Ovary (tissue), 10 donors: ENCODE measurements at places on chromosomes 6 and 20. TPM values are rescaled to one million over a fixed set of nuclear protein-coding genes. Genes with fewer than 3 reads are reported as not detected.

PTK6 gene
- polyA plus RNA-seq: 0.08 TPM

- H3K27me3 ChIP-seq: no peaks in the 10 kb centered on the region
- H3K27ac ChIP-seq: no peak overlapping the region
- no peak overlapping the region for H3K4me3 ChIP-seq
- H3K36me3 ChIP-seq: no peaks in the 10 kb centered on the region
- H3K4me1 ChIP-seq: peaks cover under 1% of the 10 kb centered on the region
Measured at GRCh38 chr20:50865591-50865990, 65.6 kb downstream of the ADNP start.

GRCh38 chr6:155014670-155015300 is 19.7 kb downstream of the TIAM2 start:
- DNase-seq: no peak
- H3K27ac ChIP-seq: no peak overlapping the region

GABRR2 gene
- 0.70 TPM for polyA plus RNA-seq

- H3K4me1 ChIP-seq: peaks cover 6% of the 10 kb centered on the region
- DNase-seq: no peak
- H3K27me3 ChIP-seq: no peaks in the 10 kb centered on the region
- H3K36me3 ChIP-seq: no peaks in the 10 kb centered on the region
Measured at GRCh38 chr6:44481760-44482159, 94.3 kb downstream of the CDC5L start.

GRCh38 chr6:81751388-81752083 is 945 bp downstream of the TENT5A start:
- peak overlapping the region; percentile 91 for H3K4me3 ChIP-seq
- no peaks in the 10 kb centered on the region for H3K36me3 ChIP-seq
- H3K27me3 ChIP-seq: no peaks in the 10 kb centered on the region
- DNase-seq: peak; percentile 77
- H3K27ac ChIP-seq: peak overlapping the region; percentile 93

SLC44A4 gene
- 1.8 TPM for polyA plus RNA-seq

GRCh38 chr6:131914967-131915751 is 36.0 kb downstream of the CCN2 start:
- H3K36me3 ChIP-seq: no peaks in the 10 kb centered on the region
- no peak overlapping the region for H3K4me3 ChIP-seq
- no peaks in the 10 kb centered on the region for H3K4me1 ChIP-seq
- no peaks in the 10 kb centered on the region for H3K27me3 ChIP-seq
- peak; percentile 63 for DNase-seq
- no peak overlapping the region for H3K27ac ChIP-seq

DNA sequence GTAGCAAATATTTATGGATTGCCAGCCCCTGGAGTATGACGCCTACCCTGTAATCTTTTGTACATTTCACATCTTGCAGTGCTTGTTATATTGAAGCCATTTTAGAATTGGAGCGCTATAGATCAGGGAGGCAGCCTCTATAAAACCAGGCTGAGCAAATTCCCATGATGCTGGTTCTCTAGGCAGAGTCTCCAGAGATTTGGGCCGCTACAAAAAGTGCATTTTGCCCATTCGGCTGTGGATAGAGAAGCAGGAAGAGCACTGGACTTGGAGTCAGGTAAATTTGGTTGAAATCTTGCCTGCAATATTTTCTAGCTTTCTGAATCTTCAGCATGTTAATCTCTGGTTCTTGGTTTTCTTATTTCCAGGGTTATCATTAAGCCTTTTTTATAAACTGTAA is 2.0 kb downstream of the YWHAB start:
- no peaks in the 10 kb centered on the region for H3K36me3 ChIP-seq
- peaks cover 2% of the 10 kb centered on the region for H3K4me1 ChIP-seq
- no peak overlapping the region for H3K27ac ChIP-seq
- H3K27me3 ChIP-seq: no peaks in the 10 kb centered on the region
- no peak for DNase-seq

TOX2 gene
- 4.0 TPM for polyA plus RNA-seq

MAP7 gene
- polyA plus RNA-seq: 1.2 TPM

GRCh38 chr20:31570735-31571617 is 34.1 kb upstream of the ID1 start:
- H3K27me3 ChIP-seq: no peaks in the 10 kb centered on the region
- H3K36me3 ChIP-seq: no peaks in the 10 kb centered on the region
- H3K4me3 ChIP-seq: no peak overlapping the region
- peak; percentile 61 for DNase-seq
- H3K4me1 ChIP-seq: peaks cover 3% of the 10 kb centered on the region
- no peak overlapping the region for H3K27ac ChIP-seq

IYD gene
- not detected for polyA plus RNA-seq

- H3K27me3 ChIP-seq: no peaks in the 10 kb centered on the region
- H3K27ac ChIP-seq: peak overlapping the region; percentile 27
- no peaks in the 10 kb centered on the region for H3K36me3 ChIP-seq
- peak; percentile 74 for DNase-seq
- peak overlapping the region; percentile 21 for H3K4me3 ChIP-seq
Measured at GRCh38 chr6:13733178-13733887, 21.7 kb upstream of the RANBP9 start.

NOL7 gene
- polyA plus RNA-seq: 67.5 TPM

DNA sequence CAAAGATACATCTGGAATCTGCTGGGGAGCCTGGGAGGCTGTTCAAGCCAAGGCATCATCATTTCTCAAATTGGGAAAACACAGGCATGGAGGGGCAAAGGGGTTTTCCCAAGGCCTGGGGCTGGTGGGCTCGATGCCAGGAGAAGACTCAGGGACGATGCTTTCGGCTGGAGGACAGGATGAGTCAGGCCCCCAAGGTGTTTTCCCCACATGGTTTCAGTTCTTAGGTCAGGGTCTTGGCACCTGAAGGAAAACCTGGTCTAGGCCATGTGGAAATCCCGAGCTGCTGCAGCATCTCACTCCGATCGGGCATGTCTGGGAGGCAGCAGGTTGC is 348.1 kb downstream of the CDC5L start:
- no peak for DNase-seq
- H3K27me3 ChIP-seq: no peaks in the 10 kb centered on the region
- no peaks in the 10 kb centered on the region for H3K4me1 ChIP-seq
- no peaks in the 10 kb centered on the region for H3K36me3 ChIP-seq
- no peak overlapping the region for H3K4me3 ChIP-seq

IMPG1 gene
- not detected for polyA plus RNA-seq

GRCh38 chr20:61734733-61735502 is 330.8 kb downstream of the TAF4 start:
- DNase-seq: no peak
- H3K27me3 ChIP-seq: no peaks in the 10 kb centered on the region
- H3K27ac ChIP-seq: no peak overlapping the region
- no peaks in the 10 kb centered on the region for H3K4me1 ChIP-seq

GRCh38 chr6:113338644-113339043 is 518.5 kb upstream of the MARCKS start:
- DNase-seq: no peak
- H3K27ac ChIP-seq: no peak overlapping the region
- no peaks in the 10 kb centered on the region for H3K4me1 ChIP-seq
- no peak overlapping the region for H3K4me3 ChIP-seq
- no peaks in the 10 kb centered on the region for H3K36me3 ChIP-seq
- no peaks in the 10 kb centered on the region for H3K27me3 ChIP-seq

DNA sequence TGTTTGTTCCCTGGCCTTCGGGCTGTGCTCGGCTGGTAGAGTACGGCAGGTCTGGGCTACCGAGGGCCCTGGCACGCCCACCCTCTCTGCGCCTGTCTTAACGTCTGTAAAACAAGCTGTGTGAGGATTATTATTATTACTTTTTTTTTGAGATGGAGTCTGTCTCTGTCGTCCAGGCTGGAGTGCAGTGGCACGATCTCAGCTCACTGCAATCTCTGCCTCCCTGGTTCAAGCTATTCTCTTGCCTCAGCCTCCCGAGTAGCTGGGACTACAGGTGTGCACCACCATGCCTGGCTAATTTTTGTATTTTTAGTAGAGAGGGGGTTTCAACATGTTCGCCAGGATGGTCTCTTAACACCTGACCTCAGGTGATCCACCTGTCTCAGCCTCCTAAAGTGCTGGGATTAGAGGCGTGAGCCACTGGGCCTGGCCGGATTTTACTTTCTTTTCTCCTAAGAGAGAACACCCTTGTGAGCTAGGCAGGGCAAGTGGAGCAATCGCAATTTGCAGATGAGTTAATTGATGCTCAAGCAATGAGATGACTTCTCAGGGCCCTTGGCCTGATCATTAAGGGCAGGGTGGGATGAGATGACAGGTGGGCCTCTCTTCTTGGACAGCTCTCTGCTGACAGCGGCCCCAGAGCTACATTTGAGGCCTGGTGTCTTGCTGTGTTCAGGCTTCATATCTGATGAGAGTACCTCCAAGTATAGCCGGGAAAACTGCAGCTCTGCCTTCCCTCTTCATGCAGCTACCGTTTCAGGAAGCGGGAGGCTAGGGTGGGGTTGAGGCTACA is 859 bp upstream of the SMIM29 start:
- H3K4me3 ChIP-seq: peak overlapping the region; percentile 81
- H3K27ac ChIP-seq: peak overlapping the region; percentile 30
- H3K27me3 ChIP-seq: no peaks in the 10 kb centered on the region
- H3K4me1 ChIP-seq: peaks cover 4% of the 10 kb centered on the region
- no peak for DNase-seq

DNA sequence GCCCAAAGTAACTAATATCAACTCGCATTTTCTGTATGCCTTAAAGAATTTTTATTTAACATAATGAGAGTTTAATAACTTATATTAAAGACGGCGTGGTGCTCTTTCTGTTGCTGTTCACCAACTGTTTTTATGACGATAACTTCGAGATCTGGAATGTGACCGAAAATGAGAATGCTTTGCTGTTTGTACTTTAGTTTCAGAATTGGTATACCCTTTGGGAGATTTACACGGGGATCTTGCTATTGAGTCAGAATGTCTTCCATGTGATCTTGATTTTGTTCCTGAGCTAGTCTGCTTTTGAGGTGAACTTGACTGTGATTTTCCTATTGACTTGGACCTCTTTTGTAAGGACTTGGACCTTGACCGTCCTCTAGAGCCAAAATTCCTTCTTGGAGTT is 17.9 kb downstream of the PNRC1 start:
- no peaks in the 10 kb centered on the region for H3K36me3 ChIP-seq
- no peak for DNase-seq
- no peaks in the 10 kb centered on the region for H3K4me1 ChIP-seq
- no peak overlapping the region for H3K27ac ChIP-seq

ATP6V1G2 gene
- polyA plus RNA-seq: 3.0 TPM

BPIFA1 gene
- polyA plus RNA-seq: not detected

GRCh38 chr20:39516964-39517363 is 554.8 kb downstream of the DHX35 start:
- H3K4me1 ChIP-seq: no peaks in the 10 kb centered on the region
- no peaks in the 10 kb centered on the region for H3K27me3 ChIP-seq
- no peak overlapping the region for H3K4me3 ChIP-seq
- DNase-seq: no peak

DNA sequence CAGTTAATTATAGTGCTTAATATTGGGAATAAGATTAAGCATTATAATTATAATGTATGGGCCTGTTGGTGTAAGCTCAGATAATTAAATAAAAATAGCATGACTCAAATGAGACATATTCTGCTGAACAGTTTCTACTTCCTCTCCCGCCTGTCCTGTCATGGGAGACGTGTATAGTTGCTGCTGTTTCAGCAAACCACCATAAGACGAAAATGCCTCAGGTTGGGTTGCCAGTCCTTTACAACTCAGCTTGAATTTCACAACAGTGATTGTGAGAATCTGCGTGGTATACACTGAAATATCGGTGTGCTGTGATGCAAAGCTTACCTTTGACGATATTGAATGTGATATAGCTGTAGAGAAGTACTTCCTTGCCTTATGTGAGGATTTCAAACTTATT is 99.5 kb downstream of the POPDC3 start:
- no peak for DNase-seq
- no peaks in the 10 kb centered on the region for H3K27me3 ChIP-seq
- H3K36me3 ChIP-seq: no peaks in the 10 kb centered on the region
- H3K4me1 ChIP-seq: no peaks in the 10 kb centered on the region
- no peak overlapping the region for H3K27ac ChIP-seq

- no peak overlapping the region for H3K4me3 ChIP-seq
Measured at GRCh38 chr6:9745476-9745875, 669.4 kb downstream of the TFAP2A start.

GRCh38 chr6:3926150-3926482 is 76.9 kb downstream of the FAM50B start:
- H3K4me3 ChIP-seq: no peak overlapping the region
- DNase-seq: no peak
- H3K4me1 ChIP-seq: peaks cover 2% of the 10 kb centered on the region
- no peaks in the 10 kb centered on the region for H3K27me3 ChIP-seq
- H3K36me3 ChIP-seq: no peaks in the 10 kb centered on the region

DNA sequence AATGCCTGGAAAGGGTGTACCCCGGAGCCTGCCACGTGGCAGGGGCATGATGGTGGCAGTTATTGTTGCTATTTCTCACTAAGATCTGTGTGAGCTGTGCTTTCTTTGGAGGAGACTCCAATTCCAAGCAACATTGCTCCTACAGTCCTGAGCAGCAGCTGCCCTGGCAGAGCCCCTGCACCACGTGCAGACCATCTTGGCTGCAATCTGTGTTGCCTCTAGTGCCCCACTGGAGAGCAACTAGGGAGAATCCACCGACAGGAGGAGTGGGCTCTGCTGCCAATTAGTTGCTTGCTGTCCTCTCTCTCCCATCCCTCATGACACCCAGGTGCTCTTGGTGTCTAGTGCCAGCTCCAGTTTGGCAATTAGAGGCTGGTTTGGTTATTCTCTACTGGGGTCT is 116.0 kb downstream of the PXDC1 start:
- H3K4me1 ChIP-seq: no peaks in the 10 kb centered on the region
- H3K27ac ChIP-seq: no peak overlapping the region
- no peaks in the 10 kb centered on the region for H3K36me3 ChIP-seq
- H3K4me3 ChIP-seq: no peak overlapping the region

DNA sequence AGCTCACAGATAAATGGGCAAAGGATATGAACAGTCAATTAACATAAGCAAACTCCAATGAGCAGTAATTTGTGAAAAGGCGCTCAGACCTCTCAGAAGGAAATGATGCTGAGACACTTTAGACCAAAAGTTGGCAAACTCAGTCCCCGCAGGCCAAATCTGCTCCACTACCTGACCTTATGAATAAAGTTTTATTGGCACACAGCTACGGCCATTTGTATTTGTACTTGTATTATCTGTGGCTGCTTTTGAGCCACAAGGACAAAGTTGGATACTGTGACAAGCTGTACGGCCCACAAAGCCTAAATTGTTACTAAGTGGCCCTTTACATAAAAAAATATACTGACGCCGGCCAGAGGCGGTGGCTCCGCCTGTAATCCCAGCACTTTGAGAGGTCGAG is 167.0 kb downstream of the PREX1 start:
- H3K27ac ChIP-seq: no peak overlapping the region
- H3K27me3 ChIP-seq: no peaks in the 10 kb centered on the region
- H3K36me3 ChIP-seq: no peaks in the 10 kb centered on the region
- no peak overlapping the region for H3K4me3 ChIP-seq

- no peaks in the 10 kb centered on the region for H3K4me1 ChIP-seq
- H3K27ac ChIP-seq: no peak overlapping the region
- H3K36me3 ChIP-seq: no peaks in the 10 kb centered on the region
- H3K4me3 ChIP-seq: no peak overlapping the region
- no peaks in the 10 kb centered on the region for H3K27me3 ChIP-seq
- DNase-seq: no peak
Measured at GRCh38 chr20:9615766-9616454, 101.5 kb downstream of the LAMP5 start.

GRCh38 chr6:56808871-56809359 is 146.0 kb upstream of the BEND6 start:
- H3K27me3 ChIP-seq: no peaks in the 10 kb centered on the region
- DNase-seq: no peak
- H3K27ac ChIP-seq: no peak overlapping the region
